ENCODE measurements at places on chromosomes 7 and 10. TPM values are rescaled to one million over a fixed set of nuclear protein-coding genes. Genes with fewer than 3 reads are reported as not detected.

DNA sequence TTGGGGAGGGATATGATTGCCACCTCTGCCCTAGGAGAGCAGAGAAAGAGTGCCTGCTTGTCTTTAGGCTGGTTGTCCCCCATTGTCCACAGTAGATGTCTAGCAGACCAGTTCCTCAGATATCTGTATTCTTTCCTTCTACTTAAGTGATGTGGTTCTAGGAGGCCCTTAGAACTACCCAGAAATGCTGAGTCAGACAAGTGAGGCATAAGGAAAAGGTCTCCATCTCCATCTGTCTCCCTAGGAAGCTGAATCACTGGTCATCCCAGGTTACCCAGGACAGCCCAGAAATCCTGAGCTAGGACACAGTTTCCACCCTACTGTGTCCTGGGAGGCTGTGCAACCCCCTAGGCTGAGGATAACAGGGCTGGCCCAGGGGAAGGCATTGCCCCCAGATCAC lies 93.4 kb upstream of the INHBA start:
- no peak overlapping the region for H3K4me3 ChIP-seq
- H3K27me3 ChIP-seq: no peaks in the 10 kb centered on the region
- no peak overlapping the region for H3K27ac ChIP-seq
- H3K4me1 ChIP-seq: no peaks in the 10 kb centered on the region
- H3K36me3 ChIP-seq: no peaks in the 10 kb centered on the region
- DNase-seq: no peak

Gene RRP12
- 23.7 TPM for total RNA-seq

Gene NPC1L1
- total RNA-seq: 0.17 TPM

DNA sequence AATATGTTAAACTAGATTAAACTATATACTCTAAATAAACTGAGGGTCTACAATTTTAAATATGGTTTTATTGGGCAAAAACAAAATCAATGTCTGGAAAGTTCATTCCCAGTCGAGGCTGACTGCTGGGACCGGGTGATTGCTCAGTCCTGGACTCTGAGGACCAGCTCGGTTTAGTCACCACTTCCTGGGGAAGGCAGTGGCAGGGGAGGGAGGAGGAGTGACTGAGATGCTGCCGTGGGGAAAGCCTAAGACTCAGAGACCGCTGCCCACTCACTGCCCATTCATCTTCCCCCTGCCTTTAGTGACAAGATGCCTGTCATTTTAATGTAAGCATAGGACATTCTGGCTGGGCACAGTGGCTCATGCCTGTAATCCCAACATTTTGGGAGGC lies 29.0 kb downstream of the ATOH7 start:
- peaks cover 3% of the 10 kb centered on the region for H3K27me3 ChIP-seq
- no peak overlapping the region for H3K27ac ChIP-seq
- no peaks in the 10 kb centered on the region for H3K4me1 ChIP-seq
- no peaks in the 10 kb centered on the region for H3K36me3 ChIP-seq
- no peak overlapping the region for H3K4me3 ChIP-seq

DNA sequence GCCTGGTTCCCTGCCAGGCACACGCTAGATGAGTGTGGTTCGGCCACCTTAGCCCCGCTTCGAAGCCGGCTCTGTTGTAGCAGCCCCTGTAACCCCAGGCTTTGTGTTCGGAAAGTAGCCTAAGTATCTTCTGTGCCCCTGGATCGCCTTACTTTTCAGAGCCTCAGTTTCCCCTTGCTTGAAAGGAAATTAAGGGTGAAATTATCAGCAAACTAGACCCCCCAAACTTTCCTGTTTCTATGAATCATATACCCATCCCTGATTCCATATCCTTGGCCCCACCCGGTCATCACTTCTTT lies 312 bp downstream of the PDCD11 start:
- peak overlapping the region; percentile 76 for H3K4me3 ChIP-seq
- peaks cover 21% of the 10 kb centered on the region for H3K4me1 ChIP-seq
- no peaks in the 10 kb centered on the region for H3K27me3 ChIP-seq
- H3K36me3 ChIP-seq: peaks cover 44% of the 10 kb centered on the region

- DNase-seq: peak; percentile 83
- peak within 1 kb of the TSS; percentile 87 for H3K27ac ChIP-seq
- H3K36me3 ChIP-seq: no peaks in the 10 kb centered on the region
- H3K27me3 ChIP-seq: peaks cover 5% of the 10 kb centered on the region
Measured at GRCh38 chr7:74027683-74028320, at the start of gene ELN. TSS of gene ELN (plus strand) at chr7:74028173. CDS start at chr7:74028188, 15 bp downstream.

DNA sequence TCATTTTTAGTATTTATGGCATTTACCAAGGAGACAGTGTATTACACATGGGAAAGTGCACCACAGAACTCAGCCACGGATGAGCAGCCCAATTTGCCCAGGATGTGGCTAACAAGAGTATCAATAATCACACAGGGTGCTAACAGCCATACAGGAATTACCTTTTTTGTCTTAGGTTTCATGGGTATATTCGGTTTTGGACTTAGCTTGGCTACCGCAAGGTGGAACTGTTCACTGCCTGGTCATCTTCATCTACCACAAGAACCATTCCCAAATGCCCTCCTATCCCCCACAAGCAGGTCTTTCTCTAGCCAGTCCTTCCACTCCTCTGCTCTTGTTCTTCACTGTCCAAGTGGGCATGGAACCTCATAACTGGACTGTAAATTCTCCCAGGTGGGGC lies 6.0 kb downstream of the PDLIM1 start:
- peaks cover 48% of the 10 kb centered on the region for H3K4me1 ChIP-seq
- H3K27ac ChIP-seq: no peak overlapping the region
- DNase-seq: no peak
- no peaks in the 10 kb centered on the region for H3K36me3 ChIP-seq
- no peaks in the 10 kb centered on the region for H3K27me3 ChIP-seq
- no peak overlapping the region for H3K4me3 ChIP-seq

GRCh38 chr7:44307301-44307900 lies 18.0 kb downstream of the CAMK2B start:
- DNase-seq: peak; percentile 43
- H3K4me1 ChIP-seq: no peaks in the 10 kb centered on the region
- H3K4me3 ChIP-seq: no peak overlapping the region
- H3K27me3 ChIP-seq: peaks cover 16% of the 10 kb centered on the region
- H3K36me3 ChIP-seq: no peaks in the 10 kb centered on the region
